ENCODE measurements at places on chromosomes 13 and 19.

DNA sequence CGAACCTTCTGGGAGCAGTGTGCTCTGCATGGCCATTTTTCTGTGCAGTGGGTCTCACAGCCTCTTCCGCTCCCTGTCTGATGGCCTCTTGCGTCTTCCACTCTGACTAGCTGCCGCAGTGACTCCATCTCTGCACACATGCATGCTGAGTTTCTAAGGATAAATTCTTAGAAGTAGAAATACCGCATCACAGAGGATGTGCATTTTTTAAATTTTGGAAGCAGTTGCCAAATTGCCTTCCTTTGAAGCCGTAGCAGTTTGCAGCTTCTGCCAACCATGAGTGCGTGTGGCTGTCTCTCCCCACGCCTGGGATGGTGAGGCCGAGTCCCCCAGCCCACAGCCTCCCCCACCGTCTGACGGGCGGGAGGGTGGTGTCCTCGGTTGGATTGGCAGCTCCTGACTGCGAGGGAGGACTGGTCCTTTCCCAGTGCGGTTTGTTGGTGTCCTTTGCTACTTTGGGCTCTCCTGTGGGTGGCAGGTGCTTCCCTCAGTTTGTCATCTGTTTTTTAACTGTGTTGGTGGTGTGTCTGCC is 9.8 kb downstream of the FZR1 start:
- DNase-seq = no peak

DNA sequence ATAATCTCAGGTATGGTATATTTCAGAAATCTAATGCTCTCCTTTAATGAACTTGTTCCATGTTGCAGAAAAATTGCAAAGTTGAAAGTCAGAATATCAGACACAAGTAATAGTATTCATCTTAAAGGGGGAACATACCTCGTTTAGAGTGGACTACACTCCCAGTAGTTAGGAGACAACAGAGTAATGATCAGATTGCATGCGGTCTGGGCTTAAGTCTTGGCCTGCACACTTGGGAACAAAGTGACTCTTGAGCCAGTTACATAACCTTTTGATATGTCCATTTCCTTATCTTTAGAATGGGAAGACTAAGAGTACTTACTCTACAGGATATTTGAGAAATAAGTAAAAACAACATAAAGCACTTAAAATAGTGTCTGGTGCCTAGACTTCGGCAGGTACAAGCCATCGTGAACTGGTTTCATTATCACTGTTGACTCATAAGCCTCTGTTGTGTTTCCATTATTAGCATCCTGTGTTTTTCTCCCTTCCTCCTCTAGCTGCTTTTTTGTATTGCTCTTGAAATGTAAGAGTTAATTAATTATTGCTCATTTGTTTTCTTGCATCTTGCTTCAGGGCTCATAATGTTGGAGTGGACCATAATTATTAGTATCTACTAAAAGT is 53.0 kb downstream of the DPY19L3 start:
- no peak for DNase-seq

GRCh38 chr13:68199271-68199670 is 969.1 kb upstream of the PCDH9 start:
- no peak for DNase-seq

DNA sequence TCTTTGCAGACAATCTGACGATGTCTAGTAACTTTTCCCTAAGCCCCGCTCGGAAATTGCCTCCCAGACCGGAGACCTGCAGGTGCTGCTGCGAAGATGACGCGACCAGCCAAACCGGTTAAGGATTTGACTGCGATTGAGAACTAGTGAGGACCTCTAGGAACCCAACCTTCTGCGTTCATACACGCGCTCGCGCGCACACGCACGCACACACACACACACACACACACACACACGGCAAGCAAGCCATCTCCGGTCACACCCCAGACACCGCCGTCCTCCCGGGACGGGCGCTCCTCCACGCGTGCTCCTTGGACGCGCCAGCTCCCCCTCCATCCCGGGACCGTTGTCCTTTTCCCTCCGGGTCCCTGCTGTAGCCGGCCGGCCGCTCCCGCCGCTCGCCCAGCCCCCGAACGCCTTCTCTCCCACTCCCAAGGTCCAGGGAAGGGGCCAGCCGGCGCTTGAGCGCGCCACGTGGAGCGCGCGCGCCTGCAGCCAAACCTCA is 1.2 kb downstream of the TBC1D4 start:
- DNase-seq = peak; percentile 30

DNA sequence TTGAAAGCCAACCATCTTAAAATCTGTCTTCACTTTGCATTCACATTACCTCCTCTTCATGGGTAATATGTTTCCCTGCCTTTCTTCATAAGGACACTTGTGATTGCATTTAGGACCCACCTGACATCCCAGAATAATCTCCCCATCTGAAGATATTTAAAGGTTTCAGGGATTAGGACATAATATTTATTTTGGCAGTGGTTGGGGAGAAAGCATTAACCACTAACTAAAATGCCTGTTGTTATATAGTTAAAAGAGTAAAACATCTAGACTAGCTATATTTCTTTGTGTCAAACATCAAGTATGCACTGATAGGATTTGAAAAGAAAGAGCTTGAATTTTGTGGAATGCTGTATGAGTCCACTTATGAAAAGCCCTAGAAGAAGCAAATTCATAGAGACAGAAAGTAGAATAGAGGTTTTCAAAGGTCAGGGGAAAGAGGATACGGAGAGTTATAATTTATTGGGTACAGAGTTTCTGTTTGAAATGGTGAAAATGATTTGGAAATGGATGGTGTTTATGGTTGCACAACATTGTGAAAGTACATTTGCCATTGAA is 457.7 kb upstream of the SPRY2 start:
- DNase-seq = no peak

Data from stimulated activated naive CD8-positive, alpha-beta T cell treated with anti-CD3 and anti-CD28 coated beads, Interleukin-15, amount 100 ng/mL, for 72 hours (primary cell).